GM23338 (cell line): ENCODE measurements at places on chromosomes 3 and 15.

GRCh38 chr3:147652651-147653366 lies 243.6 kb downstream of the ZIC1 start:
- no peak for DNase-seq

DNA sequence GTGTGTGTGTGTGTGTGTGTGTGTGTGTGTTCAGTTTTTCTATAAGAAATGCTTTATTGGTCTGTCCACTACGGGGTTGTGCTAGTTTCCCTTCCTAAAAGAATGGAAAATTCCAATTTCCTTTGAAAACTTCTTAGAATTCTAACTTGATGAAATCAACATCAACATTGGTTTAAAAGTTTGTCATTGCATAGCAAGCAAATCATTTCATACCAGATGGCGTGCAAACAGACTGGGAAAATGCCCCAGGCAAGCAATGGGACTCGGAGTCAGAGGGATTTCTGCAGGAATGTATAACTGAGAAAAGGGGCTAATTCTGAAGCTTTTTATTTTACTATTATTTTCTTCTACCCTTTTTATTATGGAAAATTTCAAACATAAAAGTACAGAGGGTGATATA lies 13.1 kb upstream of the DYNC1LI1 start:
- no peak for DNase-seq

DNA sequence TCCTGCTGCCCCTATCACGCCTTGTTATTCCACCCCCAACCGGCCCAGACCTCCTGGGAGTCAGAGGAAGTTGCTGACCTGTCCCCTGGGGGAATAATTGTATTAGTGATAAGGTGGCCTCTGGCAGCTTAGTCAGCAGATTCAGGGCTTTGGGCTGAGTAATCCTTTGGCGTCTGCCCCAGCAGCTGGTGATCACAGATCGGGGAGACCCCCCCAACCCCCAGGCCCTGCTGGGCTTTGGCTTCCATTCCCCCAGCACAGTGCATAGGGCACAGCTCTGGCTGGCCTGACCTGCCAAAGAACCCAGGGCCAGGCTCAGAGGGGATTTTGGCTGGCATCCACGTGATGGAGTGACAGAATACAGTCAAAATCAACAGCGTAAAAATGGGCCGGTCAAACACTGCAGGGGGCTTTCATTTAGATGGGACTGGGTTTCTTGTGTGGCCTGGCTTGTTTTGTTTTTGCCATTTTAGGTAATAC lies 3.9 kb upstream of the NR2E3 start:
- peak; percentile 37 for DNase-seq

GRCh38 chr3:51673802-51674654 lies 3.0 kb downstream of the TEX264 start:
- DNase-seq: no peak

GRCh38 chr3:134487406-134487805 lies 1.5 kb downstream of the CEP63 start:
- no peak for DNase-seq

GRCh38 chr3:106629215-106629832 lies 747.9 kb upstream of the CCDC54 start:
- no peak for DNase-seq

GRCh38 chr3:58414538-58415197 lies 19.0 kb downstream of the PDHB start:
- DNase-seq: peak; percentile 80

DNA sequence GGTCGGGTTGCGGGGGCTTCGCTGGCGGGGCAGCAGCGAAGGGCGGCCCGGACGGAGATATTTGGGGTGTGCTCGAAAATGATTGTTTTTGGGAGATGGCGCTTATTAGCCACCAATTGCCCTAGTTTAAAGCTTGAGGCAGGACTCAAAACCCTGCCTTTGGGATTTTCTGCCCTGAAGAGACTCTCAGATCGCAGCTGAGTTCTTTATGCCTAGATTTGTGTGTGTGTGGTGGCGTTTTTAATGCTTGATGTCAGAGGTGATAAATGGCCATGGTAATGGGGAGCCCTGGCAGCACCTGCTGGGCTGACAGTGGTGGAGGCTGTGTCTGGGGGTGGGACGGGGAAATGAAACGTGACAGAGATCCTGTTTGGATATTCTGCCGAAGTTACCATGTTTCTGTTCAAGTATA lies 604 bp downstream of the KCTD6 start:
- DNase-seq: no peak

GRCh38 chr3:52887166-52887565 lies 10.2 kb downstream of the STIMATE start:
- no peak for DNase-seq

- DNase-seq: no peak
Measured at GRCh38 chr15:60469893-60470641, 8.9 kb downstream of the ICE2 start.

- no peak for DNase-seq
Measured at GRCh38 chr3:139930211-139930610, 4.8 kb upstream of the CLSTN2 start.
